Glomerular endothelial cell (primary cell): ENCODE measurements at places on chromosomes 2 and 18. TPM values are rescaled to one million over a fixed set of nuclear protein-coding genes. Genes with fewer than 3 reads are reported as not detected.

DNA sequence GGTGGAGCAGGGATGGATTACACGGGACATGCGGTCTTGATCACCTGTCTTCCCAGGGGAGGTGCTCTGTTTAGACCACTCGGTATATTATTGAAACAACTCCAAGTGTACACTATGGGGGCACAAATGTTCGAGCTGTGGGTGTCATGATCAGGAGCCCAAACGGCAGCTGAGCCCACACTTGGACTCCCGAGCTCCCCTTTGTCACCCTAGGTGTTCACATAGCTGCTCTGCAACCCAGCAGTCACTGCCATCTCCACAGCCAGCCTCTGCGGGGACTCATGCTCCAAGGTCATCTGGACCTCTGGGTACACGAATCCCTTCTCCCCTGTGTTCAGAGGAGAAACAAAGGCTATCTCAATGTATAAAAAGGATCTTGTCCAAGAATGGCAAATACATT, 46.0 kb downstream of the CAPN13 start:
- no peak for DNase-seq

The ANTXR1 gene
- 43.1 and 46.6 TPM in 2 replicates for total RNA-seq

- DNase-seq = no peak
Measured at GRCh38 chr2:66805016-66805865, 370.3 kb downstream of the MEIS1 start.

GRCh38 chr2:35081622-35082015, 1274.0 kb upstream of the CRIM1 start:
- DNase-seq = no peak

DNA sequence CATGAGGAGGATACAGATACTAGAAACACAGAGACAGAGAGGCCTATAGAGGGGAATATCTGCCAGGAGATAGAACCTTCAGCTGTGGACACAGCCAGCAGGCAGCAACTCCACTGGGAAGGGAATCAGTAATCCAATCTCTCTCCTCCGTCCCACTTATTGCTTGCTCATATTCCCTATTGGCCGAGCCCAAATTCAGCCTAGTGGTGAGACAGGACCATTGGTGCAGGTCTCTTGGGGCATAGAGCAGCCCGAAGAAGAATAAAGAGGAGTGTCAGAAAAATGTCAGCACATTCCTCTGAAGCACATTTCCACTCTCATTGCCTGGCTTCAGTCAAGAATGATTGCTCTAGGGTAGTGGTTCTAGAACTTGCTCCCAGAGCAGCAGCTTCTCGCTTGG, 1091.5 kb upstream of the GYPC start:
- DNase-seq = no peak

GRCh38 chr2:71905205-71905604, 242.5 kb downstream of the CYP26B1 start:
- DNase-seq = no peak
